ENCODE measurements at places on chromosomes 5 and 9. TPM values are rescaled to one million over a fixed set of nuclear protein-coding genes. Genes with fewer than 3 reads are reported as not detected.

DNA sequence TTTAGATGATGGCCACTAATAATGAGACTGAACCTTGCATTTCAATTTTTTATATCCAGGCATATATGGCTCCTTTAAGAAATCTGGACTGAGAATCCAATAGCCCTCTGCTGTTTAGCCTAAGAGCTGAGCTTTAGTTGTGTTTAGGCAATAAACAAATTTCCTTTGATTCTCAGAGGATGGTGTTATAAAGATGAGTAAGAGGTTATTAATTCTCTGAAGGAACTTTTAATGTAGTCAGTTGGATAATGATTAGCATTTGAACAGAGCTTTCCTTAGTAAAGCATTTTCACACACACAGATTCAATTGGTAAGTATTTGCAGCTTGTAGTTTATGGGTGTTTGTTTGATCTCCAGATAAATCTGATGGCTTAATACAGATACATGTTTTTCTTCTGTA lies 149.6 kb downstream of the PRR16 start:
- no peak overlapping the region for H3K27ac ChIP-seq
- peaks cover 17% of the 10 kb centered on the region for H3K4me1 ChIP-seq
- no peak overlapping the region for H3K4me3 ChIP-seq
- H3K36me3 ChIP-seq: no peaks in the 10 kb centered on the region
- DNase-seq: no peak

DNA sequence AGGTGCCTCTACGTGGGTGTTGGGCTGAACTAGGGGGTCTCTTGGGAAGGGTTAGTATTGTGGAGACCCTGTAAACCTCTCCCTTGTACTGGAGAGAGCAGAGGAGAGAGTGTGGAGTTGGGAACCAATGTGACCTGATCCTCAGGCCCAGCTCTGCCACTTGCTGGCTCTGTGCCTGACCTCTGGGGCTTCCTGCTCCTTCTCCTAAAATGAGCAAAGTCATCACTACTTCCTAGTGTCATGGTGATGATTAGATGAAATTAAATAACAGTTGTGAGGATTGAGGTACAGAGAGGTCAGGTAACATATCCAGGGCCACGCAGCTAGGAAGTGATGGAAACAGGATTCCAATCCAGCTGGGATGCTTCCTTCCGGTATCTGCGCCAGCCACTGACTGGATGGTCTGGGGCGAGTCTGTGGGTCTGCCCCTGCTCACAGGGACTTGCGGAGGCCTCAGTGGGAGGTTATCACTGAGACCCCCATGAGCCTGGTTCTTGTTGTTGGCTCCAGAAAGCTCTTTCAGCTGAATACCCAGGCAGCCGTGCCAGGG lies 9.2 kb downstream of the GALNT10 start:
- H3K4me3 ChIP-seq: no peak overlapping the region
- no peak overlapping the region for H3K27ac ChIP-seq
- DNase-seq: no peak

DNA sequence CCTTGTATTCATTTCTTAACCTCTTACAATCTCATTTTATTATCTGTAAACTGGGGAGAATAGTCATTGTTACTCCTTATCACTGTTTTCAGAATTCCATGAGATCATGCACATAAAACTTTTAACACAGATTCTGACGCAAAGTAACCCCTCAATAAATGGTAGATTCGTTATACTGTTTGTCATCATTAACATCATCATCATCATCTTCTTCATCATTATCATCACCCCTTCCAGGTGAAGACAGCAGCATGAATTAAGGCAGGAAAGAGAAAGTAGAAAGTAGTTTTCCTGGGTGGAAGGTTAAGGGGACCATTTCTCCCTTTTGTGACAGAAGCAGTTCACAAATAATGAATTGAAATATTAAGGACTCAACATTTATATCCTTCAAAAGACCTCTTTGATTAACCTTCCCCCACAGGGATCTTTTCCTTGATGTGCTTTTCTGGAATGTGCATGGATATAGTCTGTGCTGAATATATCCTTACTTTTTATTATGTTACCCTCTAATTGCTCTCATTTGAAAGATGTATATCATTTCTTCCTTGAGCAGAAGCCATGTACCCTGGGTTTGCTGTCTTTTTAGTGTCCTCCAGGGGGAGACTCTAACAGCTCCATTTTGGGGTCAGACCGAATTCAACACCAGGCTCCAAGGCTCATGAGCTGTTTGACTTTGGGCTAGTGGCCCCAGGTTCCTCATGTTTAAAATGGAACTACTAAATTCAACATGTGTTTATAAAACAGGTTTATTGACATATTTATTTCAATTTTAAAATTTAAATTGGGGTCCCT lies 1029.9 kb upstream of the WWC1 start:
- no peak for DNase-seq
- H3K36me3 ChIP-seq: no peaks in the 10 kb centered on the region
- H3K27me3 ChIP-seq: no peaks in the 10 kb centered on the region

- H3K4me1 ChIP-seq: peaks cover 7% of the 10 kb centered on the region
- H3K27me3 ChIP-seq: no peaks in the 10 kb centered on the region
- H3K36me3 ChIP-seq: no peaks in the 10 kb centered on the region
- DNase-seq: no peak
These were observed 317.6 kb downstream of the FBXL17 start for GRCh38 chr5:108064302-108064701.

GRCh38 chr5:73770172-73771025 lies 144.4 kb downstream of the ARHGEF28 start:
- H3K4me3 ChIP-seq: no peak overlapping the region
- no peak overlapping the region for H3K27ac ChIP-seq
- H3K27me3 ChIP-seq: no peaks in the 10 kb centered on the region

The F2RL2 gene
- total RNA-seq: 0.22 TPM

DNA sequence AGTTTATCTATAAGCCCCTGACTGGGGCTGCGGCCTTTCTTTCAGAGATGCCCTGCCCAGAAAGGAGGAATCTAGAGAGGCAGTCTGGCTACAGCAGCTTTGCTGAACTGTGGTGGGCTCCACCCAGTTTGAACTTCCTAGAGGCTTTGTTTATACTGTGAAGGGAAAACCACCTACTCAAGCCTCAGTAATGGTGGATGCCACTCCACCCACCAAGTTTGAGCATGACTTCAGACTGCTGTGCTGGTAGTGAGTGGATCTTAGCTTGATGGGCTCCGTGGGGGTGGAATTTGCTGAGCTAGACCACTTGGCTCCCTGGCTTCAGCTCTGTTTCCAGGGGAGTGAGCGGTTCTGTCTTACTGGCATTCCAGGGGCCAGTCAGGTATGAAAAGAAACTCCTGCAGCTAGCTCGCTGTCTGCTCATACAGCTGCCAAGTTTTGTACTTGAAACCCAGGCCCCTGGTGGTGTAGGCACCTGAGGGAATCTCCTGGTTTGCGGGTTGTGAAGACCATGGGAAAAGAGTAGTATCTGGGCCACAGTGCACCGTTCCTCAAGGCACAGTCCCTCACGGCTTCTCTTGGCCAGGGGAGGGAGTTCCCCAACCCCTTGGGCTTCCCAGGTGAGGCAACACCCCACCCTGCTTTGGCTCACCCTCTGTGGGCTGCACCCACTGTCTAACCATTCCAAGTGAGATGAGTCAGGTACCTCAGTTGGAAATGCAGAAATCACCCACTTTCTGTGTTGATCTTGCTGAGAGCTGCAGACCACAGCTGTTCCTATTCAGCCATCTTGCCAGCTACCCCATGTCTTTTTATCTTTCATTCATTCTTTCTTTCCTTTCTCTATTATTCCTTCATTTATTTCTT lies 211.8 kb upstream of the C9orf72 start:
- no peak overlapping the region for H3K4me3 ChIP-seq
- H3K36me3 ChIP-seq: no peaks in the 10 kb centered on the region
- no peak overlapping the region for H3K27ac ChIP-seq

The NOXA1 gene
- total RNA-seq: 2.0 TPM

DNA sequence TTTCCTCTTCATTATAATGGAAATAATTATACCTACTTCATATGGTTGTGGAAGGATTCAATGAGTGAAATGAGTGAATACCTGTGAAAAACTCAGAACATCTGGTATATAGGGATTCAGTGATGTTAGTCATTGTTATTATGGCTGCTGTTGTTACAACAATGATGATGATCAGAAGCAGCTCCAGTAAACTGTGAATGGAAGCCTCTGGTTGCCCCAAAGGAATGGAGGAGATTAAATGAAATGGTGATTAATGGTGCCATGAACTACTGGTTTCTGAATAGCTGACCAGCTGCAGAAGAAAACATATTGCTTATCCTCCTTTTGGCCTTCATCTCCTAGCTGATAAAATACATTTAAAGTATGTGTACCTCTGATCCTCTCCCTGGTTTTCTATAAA lies 372.0 kb downstream of the ARHGEF28 start:
- no peak overlapping the region for H3K27ac ChIP-seq
- peaks cover 4% of the 10 kb centered on the region for H3K27me3 ChIP-seq
- no peak overlapping the region for H3K4me3 ChIP-seq
- no peaks in the 10 kb centered on the region for H3K4me1 ChIP-seq
- no peak for DNase-seq

The MYO10 gene
- 5.0 TPM for total RNA-seq

The NUTM2F gene
- not detected for total RNA-seq

The NDUFS6 gene
- 122 TPM for total RNA-seq

The PTPN3 gene
- 27.4 TPM for total RNA-seq
